ENCODE measurements at places on chromosomes 1 and 21. TPM values are rescaled to one million over a fixed set of nuclear protein-coding genes. Genes with fewer than 3 reads are reported as not detected.

GRCh38 chr1:178875936-178876335 is 5.1 kb upstream of the ANGPTL1 start:
- no peak for DNase-seq

DNA sequence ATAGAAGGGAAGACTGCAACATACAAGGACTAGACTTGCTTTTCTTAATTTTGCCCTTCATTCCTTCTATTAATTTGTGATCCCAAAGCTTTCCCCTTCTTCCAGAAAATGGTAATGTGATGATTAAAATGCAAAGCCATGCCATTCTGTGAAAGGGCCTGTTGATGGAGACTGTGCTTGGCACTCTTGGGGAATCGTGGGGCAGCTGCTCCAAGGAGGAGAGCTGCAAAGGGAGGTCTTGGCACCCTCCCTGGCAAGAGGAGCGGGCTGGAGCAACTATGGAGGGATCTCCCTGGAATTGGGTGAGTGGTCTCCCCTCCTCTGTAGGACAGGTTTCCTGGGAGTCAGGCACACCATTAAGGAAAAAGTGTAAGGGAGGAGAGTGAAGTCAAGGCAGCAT is 16.6 kb downstream of the CACNA1S start:
- no peak for DNase-seq

DNA sequence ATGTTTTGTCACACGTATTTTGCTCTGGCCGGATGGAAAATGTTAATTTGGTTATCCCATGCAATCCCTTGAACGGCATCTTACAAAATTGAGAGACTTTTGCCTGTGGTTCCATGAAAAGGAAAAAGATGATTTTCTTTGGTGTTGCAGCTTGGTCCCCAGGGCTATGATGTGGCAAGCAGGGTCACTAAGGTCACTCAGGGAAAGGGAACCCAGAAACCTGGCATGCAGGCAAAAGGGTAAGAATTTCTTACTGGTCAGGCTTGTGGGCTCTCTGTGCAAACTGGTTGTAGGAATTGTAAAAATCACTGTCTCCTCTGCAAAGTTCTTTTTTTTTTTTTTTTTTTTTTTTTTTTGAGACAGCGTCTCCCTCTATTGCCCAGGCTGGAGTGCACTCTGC is 48.4 kb upstream of the NBPF3 start:
- no peak for DNase-seq

GRCh38 chr1:234710381-234710780 is 100.4 kb upstream of the IRF2BP2 start:
- no peak for DNase-seq

- DNase-seq = no peak
Measured at GRCh38 chr1:217135987-217136894, 413.0 kb upstream of the ESRRG start.

CFH gene
- total RNA-seq = 1.1 TPM

TMEM240 gene
- 0.59 TPM for total RNA-seq

KCNA3 gene
- total RNA-seq = 40.5 TPM

LRRC71 gene
- total RNA-seq = not detected
